ENCODE measurements at places on chromosomes 5 and 9.

- no peak for DNase-seq
Observed at GRCh38 chr9:120490888-120491595, 88.9 kb downstream of the CDK5RAP2 start.

DNA sequence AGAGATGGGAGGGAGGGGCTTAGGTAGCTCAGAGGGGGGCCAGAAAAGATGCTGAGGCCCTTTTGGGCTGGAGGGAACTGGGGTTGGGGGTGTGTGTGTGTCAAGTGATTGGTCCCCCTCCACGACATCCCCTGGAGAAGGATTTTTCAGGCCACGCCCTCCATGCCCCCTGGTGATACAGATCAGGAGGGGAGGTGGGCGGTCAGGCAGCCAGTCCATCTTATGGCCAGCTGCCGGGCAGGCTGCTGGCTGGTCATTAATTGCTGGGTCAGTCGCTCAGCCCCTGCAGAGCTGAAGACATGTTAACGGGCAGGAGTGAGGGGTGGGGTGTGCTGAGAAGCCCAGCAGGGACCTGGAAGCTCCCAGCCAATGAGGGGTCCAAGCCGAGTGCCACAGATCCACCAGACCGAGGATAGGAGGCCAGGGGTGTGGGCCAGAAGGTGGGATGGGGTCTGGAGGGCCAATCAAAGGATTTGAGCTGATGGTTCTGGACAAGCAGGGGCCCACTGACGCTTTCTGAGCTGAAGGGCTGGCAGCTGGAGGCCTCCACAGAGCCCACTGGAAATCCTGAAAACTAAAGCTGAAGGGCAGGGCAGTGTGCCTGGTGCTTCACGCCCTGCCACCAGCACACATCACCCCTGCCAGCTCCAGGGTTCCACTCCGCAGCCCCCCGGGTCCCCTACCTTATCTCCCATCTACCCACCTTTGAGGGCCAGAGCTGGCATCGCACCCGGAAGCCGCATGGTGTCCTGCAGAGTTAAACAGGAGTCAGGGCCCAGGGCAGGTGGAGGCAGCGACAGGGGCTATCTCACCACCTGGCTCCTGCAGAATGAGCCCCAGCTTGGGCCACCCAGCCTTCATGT, 19.1 kb downstream of the PDGFRB start:
- no peak for DNase-seq

GRCh38 chr9:28563291-28563934, 990.1 kb upstream of the C9orf72 start:
- DNase-seq: peak; percentile 1

GRCh38 chr9:18610956-18611355, 137.0 kb downstream of the ADAMTSL1 start:
- DNase-seq: peak; percentile 9

DNA sequence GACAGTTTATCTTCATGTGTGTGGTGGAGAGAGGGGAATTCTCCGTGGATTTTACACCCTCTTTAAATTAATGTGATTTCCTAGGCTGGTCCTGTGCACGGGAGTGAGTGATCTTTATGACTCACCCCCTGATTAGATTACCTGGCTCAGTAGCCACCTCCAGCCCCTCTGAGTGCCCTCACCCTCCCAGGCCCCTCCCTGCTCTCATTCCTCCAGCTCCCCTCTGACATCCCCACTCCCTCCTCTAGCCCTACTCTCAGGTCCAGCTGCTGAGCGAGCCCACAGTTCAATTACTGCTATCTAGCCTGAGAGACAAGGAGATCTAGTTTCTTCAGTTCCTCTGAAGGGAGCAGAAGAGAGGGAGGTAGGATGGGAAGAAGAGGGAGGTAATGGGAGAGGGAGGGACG, 61.8 kb upstream of the ARAP3 start:
- DNase-seq: no peak

Measured in anterior cingulate cortex (tissue), 58 donors.